ENCODE measurements at places on chromosomes 16 and 17.

DNA sequence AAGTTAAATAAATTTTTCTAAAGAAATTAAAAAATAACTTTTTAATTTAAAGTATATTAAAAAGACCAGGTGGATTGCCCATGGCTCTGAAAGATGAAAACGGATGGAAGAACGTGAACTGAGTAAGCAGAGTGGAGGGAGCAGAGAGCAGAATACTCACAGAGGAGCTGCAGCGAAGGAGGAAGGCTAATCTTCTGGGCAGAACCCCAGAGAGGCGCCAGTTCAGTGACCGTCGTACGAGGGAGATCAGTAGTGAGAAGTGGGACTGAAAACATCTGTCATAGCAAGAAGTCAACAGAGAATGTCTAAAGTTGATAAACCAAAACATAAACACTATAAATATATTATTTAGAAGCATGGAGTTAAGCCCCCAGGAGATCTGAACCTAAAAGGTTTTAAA, 34.9 kb downstream of the UBE2G1 start:
- DNase-seq, result no peak

DNA sequence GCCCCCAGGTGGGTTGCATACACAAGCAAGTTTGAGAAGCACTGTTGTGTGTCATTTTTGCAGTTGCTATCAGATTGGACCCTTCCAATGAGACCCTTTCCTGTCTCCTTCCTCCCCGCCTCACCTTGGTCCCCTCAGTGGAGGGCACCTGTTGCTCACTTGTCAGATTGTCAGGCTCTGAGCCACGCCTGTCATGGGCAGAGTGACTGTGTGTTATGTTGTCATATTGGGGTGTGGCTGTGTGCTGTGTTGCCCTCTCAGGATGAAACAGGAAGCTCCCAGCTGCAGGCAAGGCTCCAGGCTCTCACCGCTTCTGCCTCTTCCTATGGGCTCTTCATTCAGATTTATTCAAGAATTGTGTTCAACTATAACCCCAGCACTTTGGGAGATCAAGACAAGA, 302.9 kb downstream of the CPPED1 start:
- DNase-seq, result no peak

DNA sequence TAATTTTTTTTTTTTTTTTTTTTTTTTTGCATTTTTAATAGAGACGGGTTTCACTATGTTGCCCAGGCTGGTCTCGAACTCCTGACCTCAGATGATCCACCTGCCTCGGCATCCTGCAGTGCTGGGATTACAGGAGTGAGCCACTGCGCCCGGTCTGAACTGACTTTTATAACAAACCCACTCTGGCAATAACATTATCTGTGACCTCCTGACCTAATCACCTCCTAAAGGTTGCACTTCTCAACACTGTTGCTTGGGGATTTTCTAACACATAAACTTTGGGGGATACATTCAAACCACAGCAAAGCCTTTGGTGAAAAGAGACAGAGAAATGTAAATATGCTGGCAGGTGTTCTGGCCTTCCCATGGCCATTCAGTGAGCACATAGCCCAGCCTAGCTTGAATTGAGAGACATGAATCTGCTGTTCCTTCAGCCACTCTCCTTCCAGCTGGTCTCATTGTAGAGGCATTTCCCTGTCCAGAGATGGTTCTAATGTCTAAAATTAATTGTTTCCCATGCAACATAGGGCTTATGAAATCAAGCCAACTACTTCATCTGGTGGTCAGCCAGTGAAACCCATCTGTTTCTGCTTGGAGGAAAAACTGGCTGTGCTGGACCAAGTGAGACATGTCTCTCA, 28.3 kb downstream of the LYRM1 start:
- DNase-seq, result no peak

- DNase-seq, result no peak
Observed at GRCh38 chr16:82972331-82972919, 345.7 kb downstream of the CDH13 start.

DNA sequence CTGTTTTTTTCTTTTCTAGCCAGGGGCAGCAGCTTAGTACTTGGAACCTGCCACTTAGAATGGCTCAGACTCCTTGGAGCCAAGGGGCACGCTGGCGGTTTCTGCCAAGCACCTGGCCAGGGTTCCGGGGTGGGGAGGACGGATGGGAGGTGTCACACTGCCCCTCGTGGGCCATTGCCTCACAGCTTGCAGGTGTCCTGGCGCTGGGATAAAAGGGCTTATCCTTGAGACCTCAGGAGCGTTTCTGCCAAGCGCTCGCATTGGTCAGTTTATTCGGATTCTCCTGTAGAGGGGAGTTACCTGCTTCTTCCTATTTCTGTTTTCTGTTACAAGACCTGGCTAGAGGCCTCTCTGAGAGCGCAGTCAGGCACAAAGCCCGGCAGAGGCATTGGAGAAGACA, 234.6 kb downstream of the MSI2 start:
- DNase-seq, result no peak
